ENCODE measurements at places on chromosomes 6 and 20.

- no peak for DNase-seq
These were observed 3.7 kb downstream of the KCNK5 start for GRCh38 chr6:39225543-39225942.

DNA sequence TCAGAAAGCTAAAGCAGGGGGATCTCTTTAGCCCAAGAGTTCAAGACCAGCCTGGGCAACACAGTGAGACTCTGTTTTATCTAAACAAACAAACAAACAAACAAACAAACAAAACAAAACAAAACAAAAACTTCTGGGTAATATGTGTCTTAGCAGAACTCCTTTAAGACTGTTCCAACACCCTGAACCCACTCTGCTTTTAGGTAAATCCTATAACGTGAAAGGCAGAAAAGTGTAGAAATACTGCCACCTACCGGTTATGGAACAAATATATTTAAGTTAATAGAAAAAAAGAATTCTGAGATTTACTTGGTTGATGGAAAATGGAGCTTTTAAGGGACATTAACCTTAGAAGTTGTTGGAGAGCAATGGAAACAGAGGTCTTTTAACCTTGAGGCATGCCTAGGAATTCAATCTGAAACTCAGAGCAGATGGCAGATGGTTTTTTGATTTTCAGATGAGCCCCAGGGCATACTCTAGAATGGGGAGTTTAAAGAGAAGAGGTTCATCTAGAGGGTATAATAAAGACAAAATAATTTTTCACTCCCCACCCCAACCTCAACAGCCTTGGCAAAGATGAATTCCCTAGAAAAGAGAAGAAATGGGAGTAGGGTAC lies 38.5 kb downstream of the SOD2 start:
- no peak for DNase-seq

- no peak for DNase-seq
These were observed 83.5 kb downstream of the SCML4 start for GRCh38 chr6:107740496-107741190.

DNA sequence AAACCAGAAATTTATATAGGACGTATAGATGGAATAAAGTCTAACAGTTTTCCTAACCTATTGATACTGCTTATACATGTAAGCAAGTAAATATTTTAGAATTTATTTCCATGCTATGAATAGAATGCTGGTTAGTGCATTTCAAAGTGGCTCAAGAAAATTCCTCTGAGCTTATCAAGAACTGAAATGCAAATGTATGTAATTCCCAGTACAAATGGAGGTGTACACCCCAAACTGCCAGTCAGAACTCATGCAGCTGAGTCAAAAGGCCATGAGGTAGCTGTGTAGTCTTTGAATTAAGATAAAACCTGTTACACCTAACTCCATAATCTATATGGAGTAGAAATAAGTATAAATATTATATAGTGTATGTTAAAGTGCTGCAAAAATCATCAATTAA lies 232.2 kb upstream of the KCNQ5 start:
- DNase-seq: no peak

- no peak for DNase-seq
These were observed 3.7 kb upstream of the NEDD9 start for GRCh38 chr6:11236076-11236750.

GRCh38 chr20:20204256-20204655 lies 151.9 kb downstream of the CFAP61 start:
- DNase-seq: no peak
